T-helper 17 cell (primary cell): ENCODE measurements at places on chromosomes 5 and 9. TPM values are rescaled to one million over a fixed set of nuclear protein-coding genes. Genes with fewer than 3 reads are reported as not detected.

LHX3 gene
- 0.10 TPM for total RNA-seq

SARDH gene
- total RNA-seq: 6.8 TPM

PRXL2C gene
- total RNA-seq: 25.8 TPM

DDX4 gene
- not detected for total RNA-seq

CCNI2 gene
- total RNA-seq: 13.7 TPM
